ENCODE measurements at places on chromosomes 13 and 19. TPM values are rescaled to one million over a fixed set of nuclear protein-coding genes. Genes with fewer than 3 reads are reported as not detected.

DNA sequence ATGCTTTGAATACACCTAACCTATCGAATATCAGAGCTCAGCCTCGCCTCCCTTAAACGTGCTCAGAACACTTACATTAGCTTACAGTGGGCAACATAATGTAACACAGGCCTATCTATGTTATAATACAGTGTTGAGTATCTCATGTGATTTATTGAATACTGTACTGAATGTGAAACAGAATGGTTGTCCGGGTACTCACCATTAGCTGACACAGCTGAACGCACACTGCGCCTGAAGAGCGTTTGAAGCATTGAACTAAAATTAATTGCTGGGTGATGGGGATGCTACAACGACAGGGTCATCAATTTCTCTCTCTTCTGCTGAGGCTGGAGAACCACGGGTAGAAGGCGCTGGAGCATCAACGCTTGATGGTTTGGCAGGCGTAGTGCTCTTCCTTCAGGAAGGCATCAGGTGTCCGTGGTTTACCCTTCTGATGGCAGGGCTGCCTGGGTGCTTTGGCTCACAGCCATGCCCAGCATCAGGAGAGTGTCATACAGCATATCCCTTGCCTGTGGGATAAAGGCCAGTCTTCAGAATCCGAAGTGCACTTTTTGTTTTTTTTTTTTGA lies 46.9 kb upstream of the UBE2L5 start:
- no peaks in the 10 kb centered on the region for H3K4me1 ChIP-seq
- no peak overlapping the region for H3K27ac ChIP-seq
- H3K27me3 ChIP-seq = no peaks in the 10 kb centered on the region
- H3K36me3 ChIP-seq = no peaks in the 10 kb centered on the region

GRCh38 chr19:28170066-28170465 lies 1042.9 kb downstream of the UQCRFS1 start:
- no peak overlapping the region for H3K27ac ChIP-seq
- H3K4me1 ChIP-seq = no peaks in the 10 kb centered on the region
- no peak for DNase-seq
- H3K36me3 ChIP-seq = no peaks in the 10 kb centered on the region
- no peak overlapping the region for H3K4me3 ChIP-seq

- no peaks in the 10 kb centered on the region for H3K27me3 ChIP-seq
- H3K36me3 ChIP-seq = no peaks in the 10 kb centered on the region
- H3K27ac ChIP-seq = no peak overlapping the region
Measured at GRCh38 chr19:8965887-8966286, 44.3 kb downstream of the MUC16 start.

DNA sequence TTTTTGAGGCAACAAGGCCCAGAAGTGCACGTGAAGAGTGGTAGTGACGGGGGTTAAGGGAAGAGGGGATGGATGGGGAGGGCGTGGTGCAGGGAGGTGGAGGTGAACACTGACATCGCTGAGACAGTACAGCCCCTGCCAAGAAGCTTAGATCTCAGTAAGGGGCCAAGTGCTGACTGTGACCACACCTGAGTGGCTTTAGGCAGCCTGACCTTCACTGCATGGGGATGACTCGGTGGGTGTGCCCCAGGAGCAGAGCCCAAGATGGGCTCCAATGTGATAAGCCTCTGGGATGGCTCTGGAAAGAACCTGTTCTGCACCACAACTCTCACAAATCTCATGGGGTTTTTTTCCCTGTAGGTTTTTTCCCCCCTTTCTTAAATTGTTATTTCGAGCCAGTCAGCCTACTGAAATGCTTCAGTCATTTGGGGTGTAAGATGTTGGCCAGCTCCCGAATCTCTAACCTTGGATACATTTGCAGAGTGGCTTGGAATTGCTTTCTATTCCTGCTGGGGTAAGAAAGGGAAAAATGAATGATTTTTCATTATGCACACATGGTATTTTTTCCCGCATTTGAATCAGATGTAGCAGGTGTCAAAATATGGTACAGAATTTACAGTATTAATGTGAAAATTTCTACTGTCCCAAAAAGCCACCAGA lies 165.0 kb downstream of the TM9SF2 start:
- no peaks in the 10 kb centered on the region for H3K27me3 ChIP-seq
- no peaks in the 10 kb centered on the region for H3K36me3 ChIP-seq
- H3K4me1 ChIP-seq = no peaks in the 10 kb centered on the region
- no peak for DNase-seq
- no peak overlapping the region for H3K27ac ChIP-seq

DNA sequence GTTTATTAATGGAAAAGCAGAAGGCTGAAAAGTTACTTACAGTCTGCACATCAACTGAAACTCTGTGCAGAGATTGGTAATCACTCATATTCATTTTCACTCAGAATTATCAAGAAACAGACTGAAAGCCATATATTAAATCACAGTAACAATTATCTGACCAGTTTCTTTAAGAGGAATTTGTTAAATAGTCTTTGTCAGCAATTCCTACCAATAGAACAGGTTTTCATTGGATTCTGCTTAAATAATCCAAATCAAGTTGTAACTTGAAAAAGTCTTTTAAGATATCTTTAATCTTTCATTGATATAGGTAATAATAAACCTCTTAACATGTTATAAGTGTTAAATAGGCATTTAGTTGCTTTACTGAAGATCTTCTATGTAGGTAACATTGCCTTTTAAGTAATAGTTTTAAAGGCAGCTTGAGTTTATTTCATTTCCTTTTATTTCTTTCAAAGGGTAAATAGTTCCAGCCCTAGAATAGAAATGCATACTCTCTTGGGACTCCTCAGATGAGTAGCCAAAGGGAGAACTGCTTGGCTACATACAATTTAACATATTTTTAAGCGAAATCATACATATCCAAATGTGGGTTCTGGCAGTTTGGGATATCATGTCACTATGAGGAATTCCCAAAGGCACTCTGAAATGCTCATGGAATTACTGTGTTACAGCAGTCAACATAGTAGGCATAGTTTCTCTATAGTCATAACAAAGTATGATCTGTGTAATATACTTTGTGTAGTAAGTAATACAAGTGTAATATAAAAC lies 326.0 kb upstream of the SPRY2 start:
- H3K36me3 ChIP-seq = no peaks in the 10 kb centered on the region
- no peak overlapping the region for H3K4me3 ChIP-seq
- H3K4me1 ChIP-seq = peaks cover 13% of the 10 kb centered on the region
- DNase-seq = no peak
- no peaks in the 10 kb centered on the region for H3K27me3 ChIP-seq

DNA sequence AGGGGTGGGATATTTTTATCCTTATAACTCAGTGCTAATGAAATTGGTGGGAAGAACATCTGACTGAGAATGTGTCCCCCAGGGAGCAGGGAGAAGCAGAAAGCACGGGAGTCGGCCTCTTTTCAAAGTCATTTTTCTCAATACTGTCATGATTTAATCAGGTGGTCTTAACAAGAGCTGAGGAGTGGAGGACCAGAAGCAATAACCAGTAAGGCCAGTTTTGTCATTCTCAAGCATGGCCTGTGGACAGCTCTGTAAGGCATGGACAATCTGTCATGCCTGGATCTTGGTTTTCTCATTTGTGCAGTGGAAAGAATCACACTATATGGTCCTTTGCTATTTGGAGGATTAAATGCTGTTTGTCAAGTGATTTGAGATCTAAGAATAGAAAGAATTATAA lies 99.7 kb downstream of the TNFSF11 start:
- H3K27ac ChIP-seq = no peak overlapping the region
- H3K4me1 ChIP-seq = no peaks in the 10 kb centered on the region
- no peak overlapping the region for H3K4me3 ChIP-seq

GRCh38 chr13:78701383-78701782 lies 42.4 kb upstream of the OBI1 start:
- no peak overlapping the region for H3K27ac ChIP-seq
- DNase-seq = no peak
- no peaks in the 10 kb centered on the region for H3K27me3 ChIP-seq
- no peaks in the 10 kb centered on the region for H3K4me1 ChIP-seq
- no peak overlapping the region for H3K4me3 ChIP-seq

DNA sequence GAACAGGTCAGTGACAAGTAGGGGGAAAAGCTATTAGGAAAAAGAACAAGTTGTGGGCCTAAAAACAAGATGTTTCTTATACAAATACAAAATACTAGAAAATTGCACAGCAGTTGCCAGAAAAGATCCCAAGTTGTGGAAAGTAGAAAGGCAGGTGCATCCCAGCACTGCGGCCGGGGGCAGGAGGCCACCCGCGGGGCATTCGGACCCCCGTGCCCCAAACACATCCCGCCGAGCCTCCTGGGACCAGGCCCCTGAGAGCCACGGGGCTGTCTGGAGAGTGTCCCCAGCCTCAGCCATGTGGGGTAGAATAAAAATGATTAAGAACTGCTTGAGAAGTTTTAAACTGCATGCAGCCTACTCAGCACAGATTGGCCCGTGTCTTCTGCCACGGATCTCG lies 11.4 kb downstream of the RASA3 start:
- H3K27me3 ChIP-seq = no peaks in the 10 kb centered on the region
- peak overlapping the region; percentile 87 for H3K27ac ChIP-seq
- H3K36me3 ChIP-seq = no peaks in the 10 kb centered on the region
- DNase-seq = no peak
- no peak overlapping the region for H3K4me3 ChIP-seq

- no peak within 1 kb of the TSS for H3K4me3 ChIP-seq
- peaks cover 11% of the 10 kb centered on the region for H3K4me1 ChIP-seq
- H3K27ac ChIP-seq = no peak within 1 kb of the TSS
- DNase-seq = no peak
Measured at GRCh38 chr19:852136-853013, at the start of gene ELANE. ELANE (plus strand) TSS chr19:852303; CDS start chr19:852329, 26 bp downstream.

DNA sequence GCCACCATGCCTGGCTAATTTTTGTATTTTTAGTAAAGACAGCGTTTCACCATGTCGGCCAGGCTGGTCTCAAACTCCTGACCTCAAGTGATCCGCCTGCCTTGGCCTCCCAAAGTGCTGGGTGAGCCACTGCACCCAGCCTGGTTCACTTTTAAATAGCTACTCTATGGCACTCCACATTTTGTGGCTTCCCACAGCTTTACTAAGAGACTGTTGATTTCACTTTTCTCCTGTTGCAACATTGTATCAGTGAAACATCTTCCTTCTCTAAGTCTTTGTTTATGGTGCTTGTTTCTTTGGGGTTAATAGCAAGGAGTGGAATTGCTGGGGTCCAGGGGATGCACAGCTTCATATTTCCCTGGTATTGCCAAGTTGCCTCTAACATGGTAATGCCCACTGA lies 12.3 kb downstream of the TMEM38A start:
- no peaks in the 10 kb centered on the region for H3K4me1 ChIP-seq
- DNase-seq = no peak
- no peaks in the 10 kb centered on the region for H3K36me3 ChIP-seq
- H3K4me3 ChIP-seq = no peak overlapping the region

- no peak overlapping the region for H3K27ac ChIP-seq
- H3K36me3 ChIP-seq = peaks cover 10% of the 10 kb centered on the region
- H3K27me3 ChIP-seq = no peaks in the 10 kb centered on the region
- no peak overlapping the region for H3K4me3 ChIP-seq
Measured at GRCh38 chr13:21389124-21389523, 70.0 kb downstream of the ZDHHC20 start.

The AP3D1 gene
- 116 TPM for total RNA-seq

The LGALS14 gene
- total RNA-seq = not detected

The SWSAP1 gene
- 1.5 TPM for total RNA-seq

The ZNF709 gene
- total RNA-seq = 3.5 TPM

The ATP8B3 gene
- total RNA-seq = 0.21 TPM

Data from thoracic aorta (tissue), 2 donors.